ENCODE measurements at places on chromosomes 11 and 22.
A peak's percentile ranks its signal among the peaks of the same experiment; 100 is the strongest.

GRCh38 chr11:105609832-105610781, at the start of gene GRIA4:
Gene GRIA4 (plus strand): TSS chr11:105610073. CDS start chr11:105610998, 925 bp downstream.
- DNase-seq: peak; percentile 79

- no peak for DNase-seq
These were observed 498.3 kb upstream of the CCDC90B start for GRCh38 chr11:83784419-83784818.

DNA sequence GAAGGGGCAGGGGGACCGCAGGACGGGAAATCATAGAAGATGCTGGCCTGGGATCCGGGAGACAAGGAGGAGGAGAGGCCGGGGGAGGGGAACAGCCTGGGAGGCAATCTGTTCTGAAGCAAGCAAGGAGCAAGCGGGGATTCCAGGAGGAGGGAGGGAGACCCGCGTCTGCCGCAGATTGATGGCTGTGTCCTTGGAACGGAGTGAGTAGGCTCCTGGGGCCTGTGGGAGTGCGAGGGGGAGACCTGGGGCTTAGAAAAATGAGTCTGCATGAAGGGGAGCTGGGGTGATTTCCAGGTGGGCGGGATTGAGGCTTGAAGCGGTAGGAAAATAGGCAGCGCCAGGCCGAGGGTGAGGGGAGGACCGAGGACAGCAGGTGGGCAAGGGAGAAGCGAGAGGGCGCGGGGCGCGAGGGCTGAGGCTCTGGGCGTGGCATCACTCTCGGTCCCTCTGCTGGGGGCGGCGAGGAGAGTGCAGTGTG, 1.6 kb upstream of the LRRC55 start:
- peak; percentile 73 for DNase-seq

- DNase-seq: no peak
These were observed 20.3 kb downstream of the NEAT1 start for GRCh38 chr11:65442842-65443331.

All from glutamatergic neuron (in vitro differentiated cells).